ENCODE measurements at places on chromosomes 7 and 10. TPM values are rescaled to one million over a fixed set of nuclear protein-coding genes. Genes with fewer than 3 reads are reported as not detected.

DNA sequence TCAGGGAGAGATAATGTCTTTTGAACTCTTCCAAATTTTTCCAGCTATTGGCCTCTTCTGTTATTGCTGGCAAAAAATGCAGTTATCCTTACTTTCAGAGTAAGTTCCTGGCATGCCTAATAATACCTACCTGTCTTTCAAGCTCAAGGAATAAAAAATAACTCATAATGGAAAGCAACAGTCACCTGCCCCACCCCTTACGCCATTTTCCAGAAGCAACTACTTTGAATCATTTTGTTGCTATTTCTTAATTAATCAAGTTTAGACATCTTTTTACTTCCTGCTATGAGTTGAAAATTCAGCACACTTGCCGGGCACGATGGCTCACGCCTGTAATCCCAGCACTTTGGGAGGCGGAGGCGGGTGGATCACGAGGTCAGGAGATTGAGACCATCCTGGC is 23.0 kb upstream of the CDK13 start:
- H3K4me1 ChIP-seq: no peaks in the 10 kb centered on the region
- no peak overlapping the region for H3K4me3 ChIP-seq
- no peaks in the 10 kb centered on the region for H3K36me3 ChIP-seq

The TFPI2 gene
- 11.8 TPM for polyA plus RNA-seq

- H3K4me1 ChIP-seq: no peaks in the 10 kb centered on the region
- DNase-seq: no peak
- H3K27me3 ChIP-seq: no peaks in the 10 kb centered on the region
- no peak overlapping the region for H3K27ac ChIP-seq
- peaks cover 6% of the 10 kb centered on the region for H3K36me3 ChIP-seq
These were observed 61.3 kb upstream of the TNRC18 start for GRCh38 chr7:5484921-5485320.

The BICC1 gene
- polyA plus RNA-seq: 2.7 TPM

The PAPSS2 gene
- 62.1 TPM for polyA plus RNA-seq

The CALCR gene
- polyA plus RNA-seq: 0.06 TPM

- H3K27ac ChIP-seq: no peak overlapping the region
- no peak for DNase-seq
- H3K4me1 ChIP-seq: no peaks in the 10 kb centered on the region
- no peaks in the 10 kb centered on the region for H3K27me3 ChIP-seq
- H3K36me3 ChIP-seq: peaks cover 48% of the 10 kb centered on the region
These were observed 111.3 kb downstream of the RGS10 start for GRCh38 chr10:119431034-119431772.

GRCh38 chr7:120431016-120431415 is 158.0 kb downstream of the KCND2 start:
- H3K36me3 ChIP-seq: no peaks in the 10 kb centered on the region
- H3K4me1 ChIP-seq: no peaks in the 10 kb centered on the region
- no peak overlapping the region for H3K4me3 ChIP-seq
- H3K27me3 ChIP-seq: no peaks in the 10 kb centered on the region
- DNase-seq: no peak
- no peak overlapping the region for H3K27ac ChIP-seq

The DGKB gene
- not detected for polyA plus RNA-seq

DNA sequence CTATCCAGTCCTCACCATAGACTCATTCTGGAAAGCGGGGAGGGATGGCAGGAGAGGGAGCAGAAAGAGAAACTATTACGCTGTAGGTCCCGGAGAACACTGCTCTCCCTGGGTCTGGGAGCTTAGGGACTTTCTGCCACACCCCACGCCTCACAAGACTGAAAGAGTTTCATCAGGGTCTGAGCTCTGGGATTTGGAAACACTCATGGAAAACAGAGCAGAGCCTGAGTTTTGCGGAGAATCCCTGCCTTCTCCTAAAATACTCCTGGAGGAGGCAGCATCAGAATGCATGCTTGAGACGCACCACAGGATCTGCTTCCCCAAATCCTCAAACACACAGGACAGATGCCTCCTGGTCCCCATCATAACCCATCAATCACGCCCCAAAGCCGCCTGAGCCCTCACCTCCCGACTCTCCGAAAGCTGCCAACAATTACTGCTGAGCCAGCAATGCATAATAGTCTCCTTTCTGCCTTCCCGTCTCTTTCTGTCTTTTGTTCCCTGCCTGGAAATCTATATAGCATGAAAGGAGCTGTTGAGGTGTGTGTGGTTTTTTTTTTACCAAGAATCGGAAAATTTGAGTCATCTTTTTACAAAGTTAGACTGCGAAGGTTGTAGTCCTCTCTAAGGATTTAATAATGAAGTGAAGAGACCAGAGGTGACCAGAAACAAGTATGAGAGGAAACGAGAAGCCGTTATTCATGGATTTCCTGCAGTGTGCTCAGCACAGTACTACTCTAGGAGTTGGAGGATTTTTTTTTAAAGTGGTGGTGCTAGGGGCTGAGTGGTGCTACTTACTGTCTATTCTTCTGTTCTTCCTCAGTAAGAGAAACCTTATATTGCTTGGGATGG is 37.7 kb downstream of the ASB13 start:
- H3K4me3 ChIP-seq: no peak overlapping the region
- H3K4me1 ChIP-seq: peaks cover 2% of the 10 kb centered on the region
- no peaks in the 10 kb centered on the region for H3K27me3 ChIP-seq
- H3K27ac ChIP-seq: peak overlapping the region; percentile 33

- H3K27ac ChIP-seq: no peak overlapping the region
- peaks cover 11% of the 10 kb centered on the region for H3K4me1 ChIP-seq
- no peak overlapping the region for H3K4me3 ChIP-seq
- no peaks in the 10 kb centered on the region for H3K27me3 ChIP-seq
These were observed 155.7 kb downstream of the PTPRN2 start for GRCh38 chr7:158431941-158432347.

- H3K27me3 ChIP-seq: no peaks in the 10 kb centered on the region
- no peak for DNase-seq
- no peak overlapping the region for H3K4me3 ChIP-seq
- H3K4me1 ChIP-seq: no peaks in the 10 kb centered on the region
These were observed 37.8 kb upstream of the UBE2H start for GRCh38 chr7:129990403-129991192.

The PRKCQ gene
- polyA plus RNA-seq: 2.8 TPM

DNA sequence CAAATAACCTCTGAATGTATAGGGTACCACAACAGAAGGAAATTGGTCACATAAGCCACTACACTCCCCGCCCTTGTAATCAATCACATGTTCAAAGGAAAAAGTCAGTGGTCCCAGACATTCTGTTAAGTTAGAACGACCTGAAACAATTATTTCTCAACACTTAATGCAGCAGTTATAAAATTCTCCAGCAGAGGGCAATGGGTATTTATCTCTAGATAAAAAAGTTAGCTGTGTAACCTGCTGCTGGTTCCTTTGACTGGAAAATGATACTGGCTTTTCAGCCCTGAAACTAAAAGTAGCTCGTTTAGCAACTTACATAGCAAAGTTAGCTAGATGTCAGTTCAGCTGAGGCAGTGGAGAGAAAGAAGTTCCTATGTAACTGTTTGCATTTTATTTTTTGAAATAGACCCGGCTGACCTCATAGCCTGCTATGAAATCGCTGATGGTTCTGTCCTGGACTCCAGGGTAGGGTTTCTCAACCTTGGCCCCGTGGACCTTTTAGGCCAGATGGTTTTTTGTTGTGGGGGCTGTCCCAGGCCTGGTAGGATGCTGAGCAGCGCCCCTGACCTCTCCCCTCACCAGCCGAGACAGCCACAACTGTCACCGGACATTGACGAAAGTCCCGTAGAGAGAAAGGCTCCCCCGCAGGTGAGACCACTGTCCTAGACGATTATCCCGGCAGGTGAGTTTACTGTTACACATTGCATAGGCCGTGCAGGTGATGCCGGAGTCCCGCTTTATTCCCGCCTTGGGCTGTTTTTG is 40.2 kb upstream of the PROSER2 start:
- no peaks in the 10 kb centered on the region for H3K4me1 ChIP-seq
- DNase-seq: peak; percentile 81
- no peak overlapping the region for H3K4me3 ChIP-seq
- H3K27me3 ChIP-seq: no peaks in the 10 kb centered on the region
- H3K27ac ChIP-seq: no peak overlapping the region
- H3K36me3 ChIP-seq: no peaks in the 10 kb centered on the region

The MKX gene
- 0.50 TPM for polyA plus RNA-seq

- H3K27ac ChIP-seq: no peak overlapping the region
- DNase-seq: no peak
- H3K27me3 ChIP-seq: no peaks in the 10 kb centered on the region
- H3K4me3 ChIP-seq: no peak overlapping the region
- no peaks in the 10 kb centered on the region for H3K36me3 ChIP-seq
These were observed 3.9 kb downstream of the ADAM12 start for GRCh38 chr10:126384269-126384873.

The FAM221A gene
- 9.5 TPM for polyA plus RNA-seq

GRCh38 chr10:110457851-110458250 is 39.9 kb upstream of the DUSP5 start:
- no peaks in the 10 kb centered on the region for H3K36me3 ChIP-seq
- no peak overlapping the region for H3K4me3 ChIP-seq
- no peak overlapping the region for H3K27ac ChIP-seq
- no peaks in the 10 kb centered on the region for H3K4me1 ChIP-seq
- no peak for DNase-seq

DNA sequence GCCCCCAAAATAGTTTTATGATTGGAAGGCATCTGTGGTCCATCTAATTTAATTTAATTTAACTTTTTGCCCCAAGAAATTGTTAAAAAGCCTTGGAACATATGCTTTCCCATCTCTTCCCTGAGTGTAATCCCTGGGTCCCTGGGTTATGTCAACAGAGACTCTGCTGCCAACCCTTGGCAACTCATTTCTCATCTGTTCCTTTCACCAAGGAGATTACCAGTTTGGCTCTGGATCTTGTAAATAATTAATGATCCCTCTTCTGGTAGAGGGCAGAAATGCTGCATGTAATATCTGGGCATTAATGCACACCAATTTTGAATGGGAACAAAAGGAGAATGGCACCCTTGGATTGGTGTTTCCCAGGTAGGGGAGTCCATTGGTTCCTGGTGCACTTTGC is 514.2 kb downstream of the CCSER2 start:
- H3K27me3 ChIP-seq: no peaks in the 10 kb centered on the region
- H3K4me3 ChIP-seq: no peak overlapping the region
- H3K36me3 ChIP-seq: no peaks in the 10 kb centered on the region

The HHEX gene
- 18.6 TPM for polyA plus RNA-seq

DNA sequence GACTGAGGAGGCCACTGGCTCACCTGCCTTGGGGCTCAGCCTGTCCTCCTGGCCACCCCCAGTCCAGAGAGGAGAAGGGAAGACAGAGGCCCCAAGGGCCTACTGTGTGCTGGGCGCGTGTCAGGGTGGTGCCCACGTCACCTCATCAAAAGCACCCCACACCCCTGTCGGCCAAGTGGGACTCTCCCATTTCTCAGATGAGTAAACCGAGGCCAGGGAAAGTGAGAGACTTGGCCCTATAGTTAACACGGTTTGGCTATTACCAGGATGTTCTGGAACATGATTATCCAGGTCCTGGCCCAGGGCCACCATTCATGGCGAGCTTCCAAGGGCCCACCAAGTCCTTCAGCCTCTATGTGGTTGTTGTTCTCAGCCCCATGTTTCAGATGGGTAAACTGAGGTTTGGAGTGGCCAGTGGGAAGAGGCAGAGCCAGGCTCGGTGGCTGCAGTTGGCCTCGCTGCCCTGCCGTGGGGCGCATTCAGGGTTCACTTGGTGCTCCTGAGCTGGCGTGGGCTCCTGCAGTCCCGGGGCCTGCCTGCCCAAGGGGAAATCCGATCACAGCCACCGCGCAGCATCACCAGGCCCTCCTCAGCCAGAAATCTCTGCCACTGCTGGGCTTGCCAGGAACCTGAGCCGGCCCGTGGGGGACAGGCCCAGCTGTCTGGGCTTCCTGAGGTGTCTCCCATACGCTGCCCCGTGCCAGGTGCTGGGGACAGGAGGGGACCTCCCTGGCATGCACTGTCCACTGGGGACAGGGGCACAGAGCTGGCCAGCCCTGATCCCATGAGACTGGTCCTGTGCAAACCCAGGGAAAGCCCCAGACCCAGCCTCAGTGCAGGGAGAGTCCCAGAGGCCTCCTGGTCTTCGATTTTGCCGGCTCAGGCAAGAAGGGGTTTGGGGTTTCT is 117.7 kb upstream of the TNRC18 start:
- no peaks in the 10 kb centered on the region for H3K27me3 ChIP-seq
- H3K4me3 ChIP-seq: no peak overlapping the region
- no peak for DNase-seq
- H3K27ac ChIP-seq: no peak overlapping the region

DNA sequence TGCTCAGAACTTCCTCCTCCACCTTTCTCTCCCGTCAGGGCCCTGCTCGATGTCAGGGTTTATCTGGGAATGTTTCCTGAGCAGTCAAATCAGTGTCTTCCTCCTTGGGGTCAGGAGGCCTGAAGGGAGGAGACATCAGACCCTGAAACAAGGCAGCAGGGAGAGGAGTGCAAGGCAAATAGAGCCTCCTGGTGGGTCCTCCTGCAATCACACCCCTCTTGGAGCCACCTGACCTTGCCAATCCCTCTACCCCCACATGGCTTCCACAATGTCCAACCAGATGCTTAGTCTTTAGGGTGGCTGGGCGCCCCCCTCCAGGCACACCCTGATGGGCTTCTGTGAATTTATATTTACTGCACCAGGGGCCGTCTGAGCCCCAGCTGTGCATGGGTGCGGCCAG is 12.2 kb downstream of the GPR26 start:
- H3K36me3 ChIP-seq: no peaks in the 10 kb centered on the region
- H3K4me3 ChIP-seq: no peak overlapping the region
- H3K27me3 ChIP-seq: no peaks in the 10 kb centered on the region
- DNase-seq: no peak
- no peaks in the 10 kb centered on the region for H3K4me1 ChIP-seq

- H3K36me3 ChIP-seq: no peaks in the 10 kb centered on the region
- peak; percentile 13 for DNase-seq
- no peaks in the 10 kb centered on the region for H3K4me1 ChIP-seq
- H3K27me3 ChIP-seq: no peaks in the 10 kb centered on the region
These were observed 7.8 kb downstream of the LIPF start for GRCh38 chr10:88672041-88672440.

The UCMA gene
- not detected for polyA plus RNA-seq

The CDH23 gene
- polyA plus RNA-seq: 5.2 TPM

The KLLN gene
- polyA plus RNA-seq: 0.14 TPM

The OSBPL3 gene
- polyA plus RNA-seq: 9.3 TPM

DNA sequence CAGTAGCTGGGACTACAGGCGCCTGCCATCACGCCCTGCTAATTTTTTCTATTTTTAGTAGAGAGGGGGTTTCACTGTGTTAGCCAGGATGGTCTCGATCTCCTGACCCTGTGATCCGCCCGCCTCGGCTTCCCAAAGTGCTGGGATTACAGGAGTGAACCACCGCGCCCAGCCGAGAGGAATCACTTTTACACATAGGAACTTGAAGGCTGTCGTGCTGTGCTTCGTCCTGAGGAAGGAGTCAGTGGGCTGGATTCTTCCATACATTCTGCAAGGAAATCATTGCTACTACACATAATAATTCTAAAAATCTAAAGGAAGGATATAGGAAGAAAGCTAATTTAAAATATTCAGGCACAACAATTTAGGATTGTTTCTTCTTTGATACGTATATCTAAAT is 48.8 kb upstream of the ZPBP start:
- H3K4me3 ChIP-seq: no peak overlapping the region
- no peak for DNase-seq
- H3K27me3 ChIP-seq: no peaks in the 10 kb centered on the region
- no peaks in the 10 kb centered on the region for H3K36me3 ChIP-seq
- no peak overlapping the region for H3K27ac ChIP-seq

GRCh38 chr7:119905495-119905894 is 367.5 kb upstream of the KCND2 start:
- H3K27me3 ChIP-seq: no peaks in the 10 kb centered on the region
- no peaks in the 10 kb centered on the region for H3K4me1 ChIP-seq
- no peak for DNase-seq
- H3K36me3 ChIP-seq: no peaks in the 10 kb centered on the region

Measured in lung (tissue), 17 donors.